WTC11 (cell line): ENCODE measurements at places on chromosomes 3 and 15.

GRCh38 chr15:48360841-48361240 is 29.6 kb downstream of the DUT start:
- no peak for DNase-seq

DNA sequence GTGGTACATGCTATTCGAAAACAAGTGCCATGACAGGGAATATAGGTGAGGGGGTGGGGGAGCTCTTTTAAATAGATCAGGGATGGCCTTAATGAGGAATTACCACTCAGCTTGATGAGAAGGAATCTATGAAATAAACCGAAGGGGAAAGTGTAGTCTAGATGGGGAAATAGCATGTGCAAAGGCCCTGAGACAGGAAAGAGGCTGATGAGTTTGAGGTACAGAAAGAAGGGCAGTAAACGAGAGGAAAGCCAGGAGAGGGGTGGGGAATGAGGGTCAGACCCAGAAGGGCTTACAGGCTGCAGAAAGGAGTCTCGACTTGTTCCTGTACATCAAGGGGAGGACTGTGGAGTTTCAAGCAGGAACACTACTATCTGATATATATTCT is 12.2 kb downstream of the ATP2B2 start:
- no peak for DNase-seq

- no peak for DNase-seq
These were observed 16.7 kb downstream of the KIF9 start for GRCh38 chr3:47265725-47266428.

GRCh38 chr15:74789171-74789631 is 7.3 kb downstream of the CSK start:
- no peak for DNase-seq

DNA sequence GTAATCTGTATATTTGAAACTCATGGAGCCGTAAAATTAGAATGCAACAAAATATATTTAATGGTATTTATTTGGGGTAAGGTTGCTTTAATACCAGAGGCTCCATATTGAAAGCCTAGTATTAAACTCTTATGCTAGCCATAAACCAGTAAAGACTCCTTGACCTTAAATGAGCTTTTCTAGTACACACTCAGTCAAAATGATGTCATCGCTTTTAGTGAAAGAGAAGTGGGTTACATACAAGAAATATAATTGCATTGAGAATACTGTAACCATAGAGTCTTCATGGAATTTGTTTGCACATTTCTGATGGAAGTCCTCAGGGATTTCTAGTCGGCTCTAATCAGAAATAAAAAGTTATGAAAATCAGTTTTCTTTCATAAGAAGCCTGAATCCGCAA is 757.6 kb downstream of the GBE1 start:
- DNase-seq, result no peak

DNA sequence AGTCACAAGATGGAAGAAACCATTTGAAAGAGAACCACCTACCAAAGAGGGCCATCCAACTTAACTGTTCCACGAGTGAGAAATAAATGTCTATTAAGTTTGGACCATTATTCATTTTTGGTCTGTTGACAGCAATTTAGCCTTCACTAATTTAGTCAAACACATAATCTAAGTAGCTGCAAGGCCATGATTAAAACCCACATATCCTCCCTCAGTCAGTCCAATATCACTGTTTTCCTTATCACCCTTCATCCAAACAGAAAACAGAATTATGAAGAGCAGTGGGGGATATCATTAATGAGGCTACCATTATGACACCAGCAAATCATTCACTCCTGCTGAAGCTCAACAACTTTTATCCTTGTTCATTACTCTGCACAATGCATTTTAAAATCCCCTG is 52.0 kb downstream of the PIK3CB start:
- no peak for DNase-seq

DNA sequence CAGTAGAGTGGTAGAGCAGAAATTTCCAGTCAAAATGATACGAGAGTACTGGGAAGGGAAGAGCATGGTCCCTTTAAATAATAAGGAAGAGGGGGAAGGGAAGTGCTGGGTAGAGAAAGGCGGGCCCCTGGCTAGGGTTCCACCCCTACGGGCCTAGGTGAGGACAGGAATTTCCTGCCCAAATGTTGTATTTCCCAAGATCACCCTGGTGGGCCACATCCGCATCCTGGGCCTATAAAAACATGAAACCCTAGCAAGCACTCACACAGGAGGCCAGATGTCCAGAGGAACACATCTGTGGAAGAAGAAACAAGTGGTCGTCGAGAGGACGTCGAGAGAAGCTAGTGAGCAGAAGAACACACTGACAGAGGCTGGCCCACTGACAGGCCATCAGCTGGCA is 661.2 kb downstream of the SQOR start:
- no peak for DNase-seq

DNA sequence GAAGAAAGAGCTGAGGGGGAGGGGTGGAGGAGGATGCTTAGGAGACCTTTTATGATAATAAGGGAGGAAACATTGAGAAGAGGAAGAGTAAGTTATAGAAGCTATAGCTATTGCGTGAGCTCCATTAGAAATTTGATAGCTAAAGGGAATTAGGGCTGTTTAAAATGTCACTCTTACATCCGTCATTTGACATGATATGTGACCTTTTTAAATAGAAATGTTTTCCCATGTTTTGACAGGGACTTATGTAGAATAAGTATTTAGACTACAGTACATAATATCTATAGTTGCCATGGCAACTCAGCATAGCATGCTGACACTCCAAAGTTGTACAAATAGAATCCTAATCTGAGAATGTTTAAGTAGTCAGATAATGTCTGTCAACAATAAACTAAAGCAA is 19.2 kb downstream of the RAD51 start:
- DNase-seq, result no peak

- no peak for DNase-seq
These were observed 367.5 kb downstream of the MECOM start for GRCh38 chr3:169295912-169296570.

- no peak for DNase-seq
These were observed 9.5 kb downstream of the PAK2 start for GRCh38 chr3:196749125-196749524.
